Activated naive CD4-positive, alpha-beta T cell treated with anti-CD3 and anti-CD28 coated beads, Interleukin-2, amount 50 U/mL, for 72 hours (primary cell): ENCODE measurements at places on chromosomes 3 and 15.

DNA sequence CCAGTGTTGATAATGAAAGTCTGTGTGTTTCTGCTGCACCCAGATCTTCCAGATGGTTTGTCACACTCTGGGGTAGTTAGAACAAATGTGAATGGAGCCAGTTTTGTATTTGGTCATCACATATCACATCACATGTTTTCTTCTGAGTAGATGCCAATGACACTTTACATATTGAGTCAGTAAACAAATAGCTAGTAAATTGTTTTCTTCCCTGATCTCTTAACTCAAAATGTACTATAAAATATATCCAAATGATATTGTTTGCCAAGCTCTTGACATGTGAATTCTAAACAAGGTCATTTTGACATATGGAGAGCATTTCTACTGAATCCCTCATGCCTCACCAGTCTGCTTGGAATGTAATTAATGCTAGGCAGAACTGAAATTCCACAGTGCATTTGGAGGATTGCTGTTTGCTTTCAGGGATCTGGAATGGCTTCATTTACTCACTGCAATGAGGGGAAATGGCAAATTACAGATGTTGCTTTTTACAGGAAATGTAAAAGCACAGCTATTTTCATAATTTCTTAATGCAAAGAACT lies 45.0 kb downstream of the PDHB start:
- DNase-seq, result no peak

- DNase-seq, result no peak
Measured at GRCh38 chr15:51227940-51228732, 110.3 kb downstream of the CYP19A1 start.

DNA sequence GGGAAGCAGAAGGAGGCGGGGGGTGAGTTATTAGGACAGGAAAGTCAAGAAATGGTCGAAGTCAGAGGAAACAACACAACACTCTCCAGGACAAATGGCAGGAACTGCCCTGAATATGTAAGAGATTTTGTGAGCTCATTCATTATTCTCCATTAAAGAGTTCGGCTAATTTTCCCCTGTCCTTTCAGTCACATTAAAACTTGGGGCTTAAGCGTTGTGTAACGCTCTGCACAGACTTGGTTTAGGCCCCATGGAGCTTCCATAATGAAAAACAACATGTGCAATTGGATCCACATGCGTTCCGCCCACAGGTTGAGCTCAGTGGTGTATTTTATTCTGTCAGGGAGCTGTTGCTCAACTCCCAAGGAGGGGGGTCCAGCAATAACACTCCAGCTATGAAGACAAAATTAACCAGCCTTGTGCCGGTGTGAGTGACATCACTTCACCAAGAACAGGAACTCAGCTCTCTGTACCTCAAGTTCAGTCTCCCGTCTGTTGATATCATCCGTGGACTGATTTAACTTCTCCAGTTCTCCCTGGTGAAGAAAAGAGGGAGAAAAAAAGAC lies 2.3 kb downstream of the SH3BP5 start:
- no peak for DNase-seq

DNA sequence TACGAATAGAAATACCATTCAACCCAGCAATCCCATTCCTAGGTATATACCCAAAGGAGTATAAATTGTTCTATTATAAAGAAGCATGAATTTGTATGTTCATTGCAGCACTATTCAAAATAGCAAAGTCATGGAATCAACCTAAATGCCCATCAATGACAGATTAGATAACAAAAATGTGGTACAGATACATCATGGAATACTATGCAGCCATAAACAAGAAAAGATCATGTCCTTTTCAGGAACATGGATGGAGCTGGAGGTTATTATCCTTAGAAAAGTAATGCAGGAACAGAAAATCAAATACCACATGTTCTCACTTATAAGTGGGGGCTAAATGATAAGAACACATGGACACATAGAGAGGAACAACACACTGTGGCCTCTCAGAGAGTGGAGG lies 571.9 kb downstream of the RBMS3 start:
- DNase-seq, result no peak

GRCh38 chr15:55334997-55335396 lies 16.0 kb downstream of the PIGB start:
- DNase-seq, result no peak

DNA sequence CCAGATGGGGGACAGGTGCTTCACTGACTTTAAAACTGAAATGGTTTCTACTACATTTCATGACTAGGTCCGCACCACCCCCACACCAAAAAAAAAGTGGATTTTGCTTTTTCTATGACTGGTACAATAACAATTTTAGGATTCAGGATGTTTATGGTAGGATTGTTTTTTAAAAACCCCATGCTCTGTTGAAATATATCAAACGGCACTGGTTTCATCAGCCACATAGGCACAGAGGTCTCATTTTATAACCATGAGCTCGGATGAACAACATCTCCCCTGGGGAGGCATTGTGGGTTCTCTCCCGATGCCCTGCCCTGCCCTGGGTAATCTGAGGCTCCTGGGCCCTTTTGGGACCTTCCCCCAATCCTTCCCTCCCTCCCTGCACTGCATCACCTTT lies 202.7 kb upstream of the KBTBD8 start:
- DNase-seq, result no peak

GRCh38 chr3:17901893-17902292 lies 159.5 kb upstream of the TBC1D5 start:
- DNase-seq, result no peak

- no peak for DNase-seq
Measured at GRCh38 chr15:68644996-68645395, 66.2 kb downstream of the CORO2B start.

GRCh38 chr15:75045332-75046015 lies 22.1 kb downstream of the PPCDC start:
- DNase-seq, result no peak

GRCh38 chr3:194632809-194633348 lies 340 bp downstream of the TMEM44 start:
- DNase-seq, result no peak

- no peak for DNase-seq
Measured at GRCh38 chr3:101868534-101869464, 19.5 kb downstream of the NFKBIZ start.

- DNase-seq, result no peak
Measured at GRCh38 chr15:52912172-52912571, 122.0 kb upstream of the ONECUT1 start.
